ENCODE measurements at places on chromosomes 5 and 9.

GRCh38 chr5:17329571-17329970 lies 112.1 kb downstream of the BASP1 start:
- no peak for DNase-seq

- DNase-seq, result no peak
Measured at GRCh38 chr5:151222790-151223446, 974 bp downstream of the CCDC69 start.

- DNase-seq, result no peak
Measured at GRCh38 chr5:142012186-142012785, 541 bp downstream of the GNPDA1 start.

DNA sequence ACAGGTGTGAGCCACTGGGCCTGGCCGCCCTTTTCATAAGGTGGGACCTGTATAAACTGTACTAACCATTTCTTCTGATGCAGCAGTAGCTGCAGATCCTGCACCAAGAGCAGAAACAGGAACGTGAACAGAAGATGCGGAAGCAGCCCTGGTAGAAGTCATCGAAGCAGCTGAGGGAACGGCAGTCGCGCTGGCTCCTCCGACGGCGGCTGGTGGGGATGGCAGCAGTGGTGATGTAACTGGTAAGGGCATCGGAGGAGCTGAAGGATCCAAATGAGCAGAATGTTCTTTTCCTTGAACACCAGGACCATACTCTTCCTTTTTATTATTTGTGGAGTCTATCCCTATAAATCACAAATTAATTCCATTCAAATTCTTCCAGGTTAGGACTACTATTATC lies 32.1 kb downstream of the POC5 start:
- DNase-seq, result no peak

DNA sequence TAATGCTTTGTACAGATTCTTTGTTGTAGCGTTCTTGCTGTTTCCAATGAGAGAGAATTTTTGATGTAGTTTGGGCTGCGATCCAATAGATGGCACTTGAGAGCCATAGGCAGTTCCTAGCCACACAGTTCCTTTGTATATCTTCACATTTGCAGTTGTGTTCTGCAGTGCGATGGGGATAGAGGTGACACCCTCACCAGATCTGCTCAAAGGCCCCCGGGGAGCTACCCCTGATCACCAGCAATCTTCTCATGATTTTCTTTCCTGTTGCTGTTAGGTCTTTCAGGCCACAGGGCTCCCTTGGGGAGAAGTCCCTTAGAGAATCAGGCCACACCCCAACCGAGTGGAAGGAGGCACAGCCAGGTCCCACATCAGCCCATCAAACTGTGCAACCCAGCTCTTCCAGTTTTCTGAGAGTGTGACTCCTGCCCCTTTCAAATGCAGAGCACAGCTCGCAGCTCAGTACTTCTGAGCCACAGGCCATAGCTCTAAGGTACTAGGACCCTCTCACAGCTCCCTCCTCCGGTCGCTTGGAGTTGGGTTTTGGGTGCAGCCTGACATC lies 353.7 kb downstream of the SLCO4C1 start:
- DNase-seq, result no peak

- no peak for DNase-seq
Measured at GRCh38 chr5:136155761-136156160, 23.1 kb downstream of the SMAD5 start.

GRCh38 chr5:58544195-58544594 lies 38.7 kb upstream of the RAB3C start:
- no peak for DNase-seq

DNA sequence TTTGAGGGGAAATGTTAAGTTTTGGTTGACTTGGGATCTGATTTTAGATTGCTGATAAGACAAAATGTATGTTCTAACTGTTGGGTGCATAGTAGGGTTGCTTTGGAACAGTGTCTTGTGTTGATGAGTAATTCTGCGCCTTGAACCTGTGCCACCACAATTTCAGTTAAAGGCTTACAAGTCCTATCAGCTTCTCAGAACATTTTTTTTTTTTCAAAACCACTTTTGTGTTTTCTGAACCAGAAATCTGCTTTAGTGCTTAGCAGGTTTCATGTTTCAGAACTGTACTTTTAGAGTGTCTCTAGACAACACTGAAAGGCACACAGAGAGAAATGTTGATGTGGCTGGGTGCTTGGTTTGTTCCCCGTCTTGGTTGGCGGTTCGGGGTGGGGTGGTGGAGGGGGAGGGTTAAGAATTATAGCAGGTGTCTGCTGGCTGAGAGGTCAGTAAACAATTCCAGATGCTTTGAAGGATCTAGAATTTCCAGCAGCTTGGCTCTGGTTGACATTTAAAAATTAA lies 84.6 kb downstream of the ANKRD55 start:
- DNase-seq, result no peak

GRCh38 chr9:83034587-83034986 lies 28.4 kb downstream of the RASEF start:
- DNase-seq, result no peak

GRCh38 chr5:63127054-63127453 lies 548.4 kb downstream of the LRRC70 start:
- DNase-seq, result no peak

GRCh38 chr5:96807075-96807654 lies 580 bp downstream of the ERAP1 start:
- DNase-seq, result no peak

GRCh38 chr5:1202026-1202797 lies 817 bp downstream of the SLC6A19 start:
- DNase-seq, result no peak

GRCh38 chr5:95949810-95950209 lies 11.8 kb downstream of the ELL2 start:
- no peak for DNase-seq

GRCh38 chr5:168337361-168337760 lies 45.9 kb downstream of the WWC1 start:
- DNase-seq, result no peak

- no peak for DNase-seq
Measured at GRCh38 chr9:130537346-130538050, 41.9 kb upstream of the FUBP3 start.

DNA sequence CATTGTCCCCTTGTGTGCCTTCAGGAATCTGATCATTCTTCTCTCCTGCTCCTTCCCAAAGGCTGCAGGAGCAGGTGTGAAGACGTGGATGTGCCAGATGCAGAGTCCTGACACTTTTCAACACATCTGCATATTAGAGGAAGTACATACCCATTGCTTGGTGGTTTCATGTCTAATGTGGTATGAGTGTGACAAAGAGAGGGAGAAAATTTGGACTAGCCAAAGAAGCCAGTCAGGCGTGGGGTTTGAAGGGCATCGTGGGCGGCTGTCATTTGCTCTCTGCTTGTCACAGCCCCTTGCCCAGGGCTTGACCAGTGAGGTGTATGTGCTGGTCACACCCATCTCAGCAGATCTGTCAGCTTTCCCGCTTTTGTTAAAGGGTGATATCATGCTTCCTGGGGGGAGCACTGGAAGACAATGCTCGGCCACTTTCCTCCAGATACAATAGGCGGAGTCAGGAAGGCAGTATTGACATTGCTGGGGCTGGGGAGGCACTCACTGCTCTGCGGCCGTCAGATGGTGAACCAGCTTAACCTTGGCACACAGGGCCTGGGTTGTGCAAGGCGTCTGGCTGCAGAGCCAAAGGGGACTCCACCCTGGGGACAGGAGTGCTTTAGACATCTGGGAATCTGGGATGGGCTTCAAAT lies 8.6 kb downstream of the TEK start:
- no peak for DNase-seq

DNA sequence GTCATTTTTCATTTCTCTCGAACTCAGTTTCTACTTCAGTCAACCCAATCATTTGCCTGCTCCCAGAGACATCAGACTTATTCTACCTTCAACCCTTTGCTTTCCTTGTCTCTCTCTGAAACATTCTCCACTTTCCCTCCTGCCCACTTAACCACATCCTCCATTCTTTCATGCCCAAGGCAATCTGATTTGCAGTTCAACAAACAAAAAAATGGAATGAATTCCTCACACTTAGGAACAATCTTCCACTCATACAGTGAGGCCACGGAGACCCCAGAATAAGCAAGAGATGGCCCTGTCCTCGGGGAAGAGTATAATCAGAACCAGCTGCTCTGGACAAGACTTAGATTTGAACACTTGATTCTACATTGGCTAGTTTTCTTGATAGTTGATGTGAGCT lies 180.5 kb downstream of the RFK start:
- no peak for DNase-seq

- no peak for DNase-seq
Measured at GRCh38 chr5:123444016-123444415, 20.8 kb upstream of the CEP120 start.

DNA sequence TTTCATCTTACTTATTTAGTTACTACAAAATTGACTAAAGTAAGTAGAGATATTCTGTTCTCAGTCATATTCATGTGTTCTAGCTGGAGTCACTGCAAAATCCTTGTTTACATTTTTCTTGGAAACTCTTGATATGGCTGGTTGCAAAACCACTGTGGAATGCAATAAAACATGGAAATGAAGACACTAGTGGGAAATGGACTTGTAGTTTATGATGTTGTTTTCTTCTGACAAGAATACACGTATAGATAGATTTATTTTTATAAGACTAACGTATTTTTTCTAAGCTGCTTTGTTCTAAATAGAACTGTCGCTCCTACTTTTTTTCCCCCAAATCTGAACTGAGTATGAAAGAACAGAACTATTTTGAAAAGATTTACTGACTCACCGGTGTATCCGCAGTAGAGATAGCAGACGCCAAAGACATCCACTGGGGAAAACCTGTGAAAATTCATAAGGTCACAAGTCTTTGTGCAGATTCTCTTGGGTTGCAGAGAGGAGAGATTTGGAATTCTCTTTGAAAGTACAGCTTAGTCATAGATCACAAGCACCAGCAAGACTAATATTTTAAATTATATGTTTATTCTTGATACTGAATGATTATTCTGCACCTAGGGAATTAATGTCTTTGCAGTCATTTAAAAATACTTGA lies 119.6 kb upstream of the TAF11L2 start:
- DNase-seq, result peak; percentile 41

DNA sequence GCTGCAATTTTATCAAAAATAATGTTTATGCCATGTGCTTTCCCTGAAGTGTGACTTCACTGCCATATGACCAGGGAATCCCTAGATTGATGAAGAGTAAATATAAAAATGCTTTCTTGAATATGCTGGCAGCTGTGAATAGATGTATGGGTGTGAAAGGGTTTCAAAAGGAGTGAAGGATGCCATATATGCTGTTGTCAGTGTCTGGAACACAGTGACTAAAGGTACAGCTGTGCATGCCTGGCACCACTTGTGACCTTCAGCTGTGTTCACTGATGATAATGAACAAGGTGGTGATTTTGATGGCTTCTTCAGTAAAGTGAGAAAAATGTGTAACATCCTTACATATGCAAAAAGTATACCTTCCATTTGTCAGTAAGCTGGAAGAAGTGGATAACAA lies 69.7 kb downstream of the RAB24 start:
- DNase-seq, result no peak

GRCh38 chr9:134936346-134937163 lies 18.8 kb upstream of the FCN1 start:
- no peak for DNase-seq

- no peak for DNase-seq
Measured at GRCh38 chr5:133729800-133730199, 117.5 kb upstream of the FSTL4 start.

- no peak for DNase-seq
Measured at GRCh38 chr5:78361631-78361993, 1.2 kb downstream of the SCAMP1 start.

GRCh38 chr5:149450199-149450598 lies 71.1 kb upstream of the IL17B start:
- no peak for DNase-seq

- DNase-seq, result no peak
Measured at GRCh38 chr5:45725537-45725936, 29.4 kb upstream of the HCN1 start.

- DNase-seq, result no peak
Measured at GRCh38 chr9:115439641-115440040, 321.7 kb upstream of the TNC start.

DNA sequence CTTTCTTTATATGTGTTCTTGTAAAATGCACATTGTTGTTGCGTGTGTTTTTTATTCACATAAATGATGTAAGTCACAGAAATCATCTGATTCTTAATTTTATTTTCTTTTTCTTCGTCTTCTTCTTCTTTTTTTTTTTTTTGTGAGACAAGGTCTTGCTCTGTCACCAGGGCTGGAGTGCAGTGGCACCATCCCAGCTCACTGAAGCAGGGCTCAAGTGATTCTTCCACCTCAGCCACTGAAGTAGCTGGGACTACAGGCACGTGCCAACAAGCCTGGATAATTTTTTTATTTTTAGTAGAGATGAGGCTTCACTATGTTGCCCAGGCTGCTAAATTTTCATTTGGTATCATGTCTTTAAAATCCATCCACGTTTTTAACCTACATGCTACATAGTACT lies 28.5 kb upstream of the FANCC start:
- DNase-seq, result no peak

DNA sequence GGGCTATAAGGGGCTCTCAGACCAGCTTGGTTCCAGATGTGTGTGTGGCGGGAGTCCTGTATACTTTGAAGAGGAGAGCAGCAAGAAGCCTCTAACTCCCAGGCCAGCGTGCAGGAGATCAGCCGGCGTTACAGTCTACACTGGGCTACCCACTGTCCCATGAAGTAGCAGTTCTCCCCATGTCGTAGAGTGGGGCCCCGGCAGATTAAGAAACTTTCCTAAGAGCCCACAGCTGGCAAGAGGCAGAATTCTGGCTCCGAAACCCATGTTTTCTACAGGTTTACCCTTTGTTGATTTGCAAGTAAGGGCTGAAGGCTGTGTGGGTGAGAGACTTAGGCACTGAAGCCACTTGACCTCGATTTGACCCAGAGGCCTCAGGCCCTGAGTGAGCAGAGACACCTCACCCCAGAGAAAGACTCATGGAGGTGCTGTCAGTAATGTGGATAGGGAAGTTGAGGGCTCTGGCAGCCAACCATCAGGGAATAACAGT lies 881 bp upstream of the B4GALT1 start:
- no peak for DNase-seq

DNA sequence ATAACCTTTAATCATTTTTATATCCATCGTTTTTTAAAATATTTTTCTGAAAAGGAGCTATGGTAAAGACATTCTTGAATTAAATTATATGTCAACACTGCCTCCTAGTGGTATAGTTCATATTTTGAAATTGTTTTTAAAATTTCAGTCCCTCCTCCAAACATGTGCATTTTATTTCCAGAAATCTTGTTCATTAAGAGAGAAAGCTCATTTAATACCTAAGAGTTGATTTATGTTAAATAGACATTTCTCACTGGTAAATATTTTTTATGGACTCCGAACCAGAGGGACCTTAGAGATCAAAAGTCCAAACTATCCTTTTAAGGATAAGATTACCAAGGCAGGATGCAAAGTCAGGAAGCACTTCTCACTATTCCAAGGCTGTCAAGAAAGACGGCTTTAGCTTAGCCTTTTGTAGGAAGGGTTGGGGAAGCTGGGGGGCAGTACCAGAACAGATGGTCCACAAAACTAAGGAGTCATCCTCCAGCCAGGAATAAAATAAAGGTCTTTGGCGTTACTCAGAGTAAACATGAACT lies 21.6 kb downstream of the BHMT start:
- DNase-seq, result no peak

- no peak for DNase-seq
Measured at GRCh38 chr5:154197801-154198491, 7.4 kb downstream of the GALNT10 start.

- DNase-seq, result no peak
Measured at GRCh38 chr5:55037046-55037771, 13.2 kb downstream of the GZMK start.

- no peak for DNase-seq
Measured at GRCh38 chr9:88966894-88967676, 24.2 kb upstream of the S1PR3 start.

GRCh38 chr5:75460942-75461610 lies 50.4 kb downstream of the CERT1 start:
- no peak for DNase-seq

GRCh38 chr9:84940294-84940693 lies 270.8 kb downstream of the NTRK2 start:
- DNase-seq, result no peak

Data from AG04449 (cell line).